ENCODE measurements at places on chromosomes 1 and 21.

GRCh38 chr1:244768804-244769203 lies 66.7 kb upstream of the COX20 start:
- DNase-seq: no peak

- DNase-seq: no peak
Measured at GRCh38 chr1:109993885-109994284, 9.3 kb downstream of the AHCYL1 start.

DNA sequence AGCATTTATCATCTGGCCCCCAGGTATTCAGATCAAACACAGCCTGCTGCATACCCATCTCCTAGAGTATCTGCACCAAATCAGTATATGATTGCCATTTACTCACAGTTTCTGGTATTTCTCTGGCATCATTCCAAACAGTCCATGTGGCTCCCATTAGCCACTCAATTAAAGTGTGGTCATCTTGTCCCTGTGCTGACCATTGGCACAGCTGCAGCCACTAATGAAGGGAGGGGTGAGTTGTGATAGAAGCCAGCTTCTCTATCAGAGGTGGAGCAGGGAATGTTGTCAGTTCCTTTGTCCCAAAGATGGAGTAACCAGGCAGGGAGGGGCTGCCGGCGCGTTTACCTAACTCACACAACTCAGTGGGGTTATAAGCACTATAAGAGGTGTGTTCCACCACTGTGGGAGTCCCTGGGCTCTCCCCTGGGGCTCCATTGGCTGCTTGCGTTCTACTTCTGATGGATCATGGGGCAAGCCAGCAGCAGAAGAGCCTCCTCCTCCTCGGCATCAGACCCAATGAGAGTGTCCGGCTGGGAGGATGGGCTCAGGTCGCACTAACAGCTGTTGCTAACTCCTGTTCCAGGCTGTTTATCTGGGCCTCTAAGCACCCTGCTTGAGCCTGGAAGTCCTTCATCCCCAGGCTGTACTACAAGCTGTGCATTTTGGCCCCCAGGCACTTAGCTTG lies 108.6 kb downstream of the GDAP2 start:
- DNase-seq: no peak

- DNase-seq: no peak
Measured at GRCh38 chr21:41966041-41966833, 12.4 kb upstream of the C2CD2 start.

- DNase-seq: peak; percentile 76
Measured at GRCh38 chr1:27102707-27103468, 52.0 kb downstream of the SLC9A1 start.
